Effector memory CD4-positive, alpha-beta T cell (primary cell): ENCODE measurements at places on chromosomes 3 and 15.
A peak's percentile ranks its signal among the peaks of the same experiment; 100 is the strongest.

DNA sequence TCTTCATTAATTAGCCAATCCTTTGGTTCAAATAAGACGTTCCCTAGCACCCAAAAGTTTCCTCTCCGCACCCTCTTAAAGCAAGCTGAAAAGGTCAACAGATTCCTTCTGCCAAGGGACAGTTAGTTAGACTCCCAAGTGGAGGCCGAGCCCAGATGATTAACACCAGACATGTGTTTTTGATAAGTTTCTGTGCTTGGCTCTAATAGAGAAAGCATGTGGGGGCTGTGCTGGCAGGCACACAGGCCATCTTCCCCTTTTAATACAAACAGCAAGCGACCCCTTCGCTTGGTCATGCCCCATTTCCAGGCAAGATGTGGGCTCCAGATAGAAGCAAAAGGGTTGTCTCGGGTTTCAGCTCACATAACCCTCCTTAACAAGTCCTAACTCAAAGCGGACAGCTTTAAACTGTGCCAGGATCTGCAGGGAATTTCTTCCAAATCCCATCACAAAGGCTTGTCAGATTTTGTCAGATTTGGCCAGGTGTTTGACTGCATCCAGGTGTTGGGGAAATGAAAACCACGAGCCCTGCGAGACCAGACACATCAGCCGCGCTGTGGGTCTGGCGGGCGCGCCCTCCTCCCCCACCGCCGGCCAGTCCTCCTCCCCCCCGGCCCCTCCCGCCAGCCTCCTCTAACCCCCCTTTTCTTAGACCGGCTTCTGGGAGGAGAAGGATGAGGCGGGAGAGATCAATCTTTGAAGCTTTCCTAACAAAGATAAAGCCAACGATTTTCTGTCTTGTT is 3.3 kb downstream of the HES1 start:
- no peaks in the 10 kb centered on the region for H3K36me3 ChIP-seq
- no peak for DNase-seq
- H3K27me3 ChIP-seq, result peaks cover 30% of the 10 kb centered on the region
- no peak overlapping the region for H3K4me3 ChIP-seq

DNA sequence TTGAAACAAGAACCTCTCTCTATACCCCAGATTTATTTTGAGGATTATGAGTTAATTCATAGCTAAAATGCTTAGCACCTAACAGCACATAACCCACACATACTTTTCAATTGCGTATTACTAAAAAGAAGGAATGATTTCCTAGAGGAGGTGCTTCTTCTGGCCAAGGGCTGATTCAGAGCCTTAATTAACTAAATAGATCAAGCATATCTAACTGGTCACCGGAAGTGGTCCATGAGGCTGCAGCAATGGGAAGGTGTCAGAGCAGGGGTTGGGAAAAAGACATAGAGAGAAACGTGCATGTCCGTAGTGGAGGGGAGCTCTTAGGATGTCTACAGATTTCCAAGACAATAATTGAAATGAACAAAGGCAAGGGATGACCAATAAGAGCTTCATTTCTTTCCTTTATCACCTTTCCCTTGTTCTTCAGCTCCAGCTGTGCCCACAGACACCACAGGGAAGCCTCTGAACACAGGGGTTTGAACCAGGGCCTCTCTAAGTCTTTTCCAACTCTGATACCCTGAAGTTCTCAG is 467 bp downstream of the HGD start:
- no peaks in the 10 kb centered on the region for H3K27me3 ChIP-seq
- no peak overlapping the region for H3K4me3 ChIP-seq
- no peak for DNase-seq

DNA sequence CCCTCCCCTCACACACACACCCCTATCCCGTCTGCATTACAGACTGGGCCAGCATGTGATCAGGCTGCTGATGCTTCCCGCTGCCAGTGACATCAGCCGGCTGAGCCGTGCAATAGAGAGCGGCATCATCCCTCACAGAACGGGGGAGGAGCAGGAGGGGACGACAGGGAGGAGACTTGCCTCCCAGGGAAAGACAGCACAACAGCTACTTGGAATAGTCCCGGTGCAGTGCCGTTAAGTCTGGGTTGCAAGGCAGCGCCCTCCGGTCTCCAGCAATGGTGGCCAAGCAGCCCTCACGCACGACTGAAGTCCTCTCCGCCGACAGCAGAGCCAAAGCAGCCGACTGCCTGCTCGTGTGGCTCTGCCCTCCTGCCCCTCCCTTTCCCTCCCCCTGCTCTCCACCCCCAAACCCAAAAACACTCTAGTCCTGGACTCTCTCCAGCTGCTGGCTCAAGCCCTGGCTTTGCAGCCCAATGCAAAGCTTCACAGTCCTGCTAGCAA is 31.5 kb upstream of the RPS17 start:
- H3K4me1 ChIP-seq, result no peaks in the 10 kb centered on the region
- H3K4me3 ChIP-seq, result no peak overlapping the region
- no peak for DNase-seq
- no peak overlapping the region for H3K27ac ChIP-seq

- no peak overlapping the region for H3K27ac ChIP-seq
- H3K4me1 ChIP-seq, result no peaks in the 10 kb centered on the region
- H3K4me3 ChIP-seq, result no peak overlapping the region
- H3K36me3 ChIP-seq, result no peaks in the 10 kb centered on the region
These were observed 38.0 kb upstream of the ATP11B start for GRCh38 chr3:182755308-182755707.

- no peak overlapping the region for H3K27ac ChIP-seq
- H3K36me3 ChIP-seq, result no peaks in the 10 kb centered on the region
- H3K4me1 ChIP-seq, result no peaks in the 10 kb centered on the region
- no peak for DNase-seq
These were observed 400.7 kb upstream of the TPM1 start for GRCh38 chr15:62641825-62642224.

- DNase-seq, result no peak
- H3K27ac ChIP-seq, result no peak overlapping the region
- H3K4me3 ChIP-seq, result no peak overlapping the region
- H3K27me3 ChIP-seq, result no peaks in the 10 kb centered on the region
- no peaks in the 10 kb centered on the region for H3K36me3 ChIP-seq
- no peaks in the 10 kb centered on the region for H3K4me1 ChIP-seq
These were observed 55.7 kb downstream of the LMCD1 start for GRCh38 chr3:8557298-8557697.

GRCh38 chr15:70633103-70633831 is 130.1 kb downstream of the UACA start:
- H3K36me3 ChIP-seq, result no peaks in the 10 kb centered on the region
- H3K27me3 ChIP-seq, result no peaks in the 10 kb centered on the region
- no peak overlapping the region for H3K27ac ChIP-seq
- DNase-seq, result no peak

- H3K4me1 ChIP-seq, result no peaks in the 10 kb centered on the region
- no peak overlapping the region for H3K4me3 ChIP-seq
- no peak for DNase-seq
- no peak overlapping the region for H3K27ac ChIP-seq
- H3K36me3 ChIP-seq, result no peaks in the 10 kb centered on the region
These were observed 41.8 kb upstream of the GOLM2 start for GRCh38 chr15:44246521-44247268.

DNA sequence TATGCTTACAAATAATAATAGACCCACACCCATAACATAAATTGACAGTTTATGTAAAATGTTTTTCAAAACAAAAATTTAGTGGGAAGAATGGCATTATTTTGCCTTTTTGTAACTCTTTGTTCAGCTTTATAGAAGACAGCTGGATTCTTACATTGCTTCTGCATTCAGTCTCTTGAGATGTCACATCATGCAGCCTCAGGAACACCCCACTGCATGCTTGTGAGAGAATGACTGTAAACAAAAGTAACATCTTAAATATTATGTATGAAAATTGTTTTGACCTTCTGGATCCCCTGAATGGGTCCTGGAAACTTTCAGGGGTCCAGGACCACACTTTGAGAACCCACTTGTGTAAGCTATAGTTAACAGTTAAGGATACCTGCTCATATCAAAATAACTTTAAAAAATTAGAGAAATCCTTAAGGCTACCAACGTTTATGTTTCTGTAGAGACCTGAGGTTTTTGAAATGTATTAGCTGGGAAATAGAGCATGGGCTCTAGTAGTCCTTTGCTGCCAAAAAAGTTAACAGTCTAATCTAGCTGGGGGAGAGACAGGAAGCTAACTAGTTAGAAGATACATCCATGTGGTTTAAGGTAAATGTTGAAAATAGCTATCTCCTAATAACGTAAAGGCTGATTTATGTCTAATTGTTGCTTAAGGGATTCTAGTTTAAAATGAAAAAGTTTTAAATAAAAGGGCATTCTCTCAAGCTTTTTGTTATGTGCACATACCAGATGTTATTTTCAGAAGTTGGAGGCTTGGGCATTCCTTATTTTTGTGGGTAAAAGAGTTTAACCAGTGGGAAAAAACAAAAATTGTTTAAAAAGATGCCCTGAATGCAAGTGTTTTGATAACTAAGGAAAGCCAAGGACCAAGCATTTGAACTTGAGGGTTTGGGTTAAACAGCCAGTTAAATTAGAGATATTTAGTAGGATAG is 3.8 kb downstream of the USP3 start:
- DNase-seq, result no peak
- H3K4me3 ChIP-seq, result peak overlapping the region; percentile 82
- H3K4me1 ChIP-seq, result peaks cover 71% of the 10 kb centered on the region
- no peaks in the 10 kb centered on the region for H3K36me3 ChIP-seq
- no peaks in the 10 kb centered on the region for H3K27me3 ChIP-seq

GRCh38 chr15:42688301-42688700 is 48.6 kb downstream of the CDAN1 start:
- H3K27ac ChIP-seq, result no peak overlapping the region
- DNase-seq, result no peak

- no peaks in the 10 kb centered on the region for H3K4me1 ChIP-seq
- no peaks in the 10 kb centered on the region for H3K36me3 ChIP-seq
- H3K27ac ChIP-seq, result no peak overlapping the region
- no peak overlapping the region for H3K4me3 ChIP-seq
- H3K27me3 ChIP-seq, result no peaks in the 10 kb centered on the region
- no peak for DNase-seq
These were observed 145.1 kb upstream of the PLSCR5 start for GRCh38 chr3:146750196-146750595.

GRCh38 chr3:141710121-141710520 is 28.0 kb upstream of the RNF7 start:
- no peak overlapping the region for H3K27ac ChIP-seq
- no peaks in the 10 kb centered on the region for H3K36me3 ChIP-seq
- no peak overlapping the region for H3K4me3 ChIP-seq

- no peaks in the 10 kb centered on the region for H3K4me1 ChIP-seq
- no peak overlapping the region for H3K27ac ChIP-seq
- no peak overlapping the region for H3K4me3 ChIP-seq
- no peak for DNase-seq
These were observed 349.4 kb upstream of the DCBLD2 start for GRCh38 chr3:99250821-99251355.

GRCh38 chr3:135084405-135084804 is 289.3 kb downstream of the EPHB1 start:
- H3K27me3 ChIP-seq, result no peaks in the 10 kb centered on the region
- no peak overlapping the region for H3K4me3 ChIP-seq
- H3K27ac ChIP-seq, result no peak overlapping the region

GRCh38 chr3:39287216-39288164 is 7.7 kb upstream of the CX3CR1 start:
- H3K27me3 ChIP-seq, result no peaks in the 10 kb centered on the region
- H3K36me3 ChIP-seq, result no peaks in the 10 kb centered on the region
- H3K4me3 ChIP-seq, result no peak overlapping the region
- no peak for DNase-seq

GRCh38 chr15:39624806-39625205 is 43.9 kb downstream of the THBS1 start:
- peaks cover 71% of the 10 kb centered on the region for H3K4me1 ChIP-seq
- peak; percentile 64 for DNase-seq
- peak overlapping the region; percentile 88 for H3K27ac ChIP-seq
- H3K27me3 ChIP-seq, result no peaks in the 10 kb centered on the region

GRCh38 chr3:17320266-17320665 is 422.2 kb downstream of the TBC1D5 start:
- H3K4me1 ChIP-seq, result peaks cover 4% of the 10 kb centered on the region
- no peaks in the 10 kb centered on the region for H3K36me3 ChIP-seq
- H3K27me3 ChIP-seq, result no peaks in the 10 kb centered on the region

DNA sequence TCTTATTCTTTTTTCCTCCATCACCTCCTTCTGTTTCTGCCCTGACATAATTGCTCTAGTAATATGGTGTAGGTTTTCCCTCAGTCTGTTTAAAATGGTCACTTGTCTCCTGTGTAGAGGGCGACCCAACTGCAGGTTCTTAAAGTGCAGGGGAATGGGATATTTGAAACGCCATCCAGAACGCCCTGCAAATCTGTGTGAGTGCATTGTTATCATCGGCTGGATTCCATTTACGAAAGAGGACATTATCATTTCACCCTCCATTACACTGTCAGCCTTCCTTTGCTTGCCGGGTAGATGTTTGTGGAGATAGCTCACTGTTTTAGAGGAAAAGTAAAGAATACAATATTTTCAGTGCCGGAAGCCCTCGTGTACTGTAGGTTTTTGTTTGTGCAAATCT is 354.0 kb downstream of the LRTM1 start:
- no peaks in the 10 kb centered on the region for H3K27me3 ChIP-seq
- H3K36me3 ChIP-seq, result no peaks in the 10 kb centered on the region
- H3K4me3 ChIP-seq, result no peak overlapping the region

- no peaks in the 10 kb centered on the region for H3K4me1 ChIP-seq
- no peaks in the 10 kb centered on the region for H3K27me3 ChIP-seq
- H3K4me3 ChIP-seq, result no peak overlapping the region
- no peak for DNase-seq
These were observed 137.2 kb upstream of the RAD18 start for GRCh38 chr3:9100513-9100894.

DNA sequence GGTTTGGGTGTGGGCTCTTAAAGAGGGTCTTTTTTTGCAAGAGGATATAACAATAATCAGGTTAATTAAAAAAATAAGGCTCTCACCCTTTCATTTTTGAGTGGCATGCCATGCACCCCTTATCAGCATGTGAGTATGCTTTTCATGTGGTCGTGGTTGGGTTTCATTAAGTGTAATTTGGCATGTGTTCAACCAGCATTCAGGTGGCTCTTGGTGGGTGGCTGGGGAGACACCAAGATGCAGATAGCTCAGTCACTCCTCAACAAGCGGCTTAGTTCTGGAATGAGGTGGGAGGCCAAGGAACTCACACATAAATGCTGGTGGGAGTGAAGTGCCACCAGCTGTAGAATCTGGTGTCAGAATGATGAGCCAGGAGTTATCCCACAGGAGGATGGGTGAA is 66.8 kb downstream of the FLNB start:
- peaks cover 6% of the 10 kb centered on the region for H3K36me3 ChIP-seq
- H3K4me1 ChIP-seq, result no peaks in the 10 kb centered on the region
- H3K4me3 ChIP-seq, result no peak overlapping the region
- no peak for DNase-seq
- H3K27ac ChIP-seq, result no peak overlapping the region

DNA sequence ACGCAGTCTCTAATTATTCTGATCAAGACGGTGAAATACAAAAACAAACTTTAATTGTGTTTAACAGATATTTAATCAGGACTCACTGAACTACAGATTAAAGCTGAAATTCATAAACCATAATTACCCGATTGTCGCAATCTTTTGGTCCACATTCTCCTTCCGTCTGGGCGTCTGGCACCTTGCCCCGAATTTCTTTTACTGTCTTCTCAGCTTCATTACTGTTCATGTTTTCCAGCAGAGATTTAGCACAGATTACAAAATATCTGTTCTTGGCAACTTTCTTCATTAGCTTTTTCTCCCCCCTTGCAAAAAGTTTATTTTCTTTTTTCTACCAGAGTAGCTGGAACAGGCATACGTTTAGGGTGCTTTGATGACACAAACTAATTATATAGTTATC is 271.4 kb downstream of the TIGIT start:
- no peak overlapping the region for H3K27ac ChIP-seq
- no peak for DNase-seq
- no peaks in the 10 kb centered on the region for H3K4me1 ChIP-seq
- no peaks in the 10 kb centered on the region for H3K36me3 ChIP-seq
